ENCODE measurements at places on chromosomes 6 and 20.

GRCh38 chr6:132445201-132445951 lies 44.1 kb upstream of the MOXD1 start:
- peak; percentile 58 for DNase-seq

DNA sequence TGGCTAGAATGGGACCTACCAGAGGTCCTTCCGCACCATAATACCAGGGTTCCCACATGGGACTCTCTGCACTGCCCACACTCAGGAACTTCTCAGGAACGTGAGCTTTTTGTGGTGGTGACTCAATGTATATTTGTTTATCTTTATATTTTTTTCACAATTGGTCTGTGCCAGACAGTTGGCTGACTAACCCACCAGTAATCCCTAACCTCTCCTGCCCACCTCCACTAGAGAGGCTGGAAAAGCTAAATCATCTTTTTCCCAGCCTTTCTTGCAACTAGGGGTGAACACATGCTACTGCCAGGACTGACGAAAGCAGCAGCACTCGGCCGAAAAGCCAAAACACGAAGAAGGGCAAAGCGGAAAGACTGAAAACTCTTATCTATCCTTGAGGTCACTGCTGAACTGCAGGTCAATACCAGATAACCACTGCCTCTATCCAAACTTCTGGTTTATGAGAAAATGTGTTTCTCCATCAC lies 112.9 kb downstream of the TRERF1 start:
- DNase-seq = peak; percentile 89

DNA sequence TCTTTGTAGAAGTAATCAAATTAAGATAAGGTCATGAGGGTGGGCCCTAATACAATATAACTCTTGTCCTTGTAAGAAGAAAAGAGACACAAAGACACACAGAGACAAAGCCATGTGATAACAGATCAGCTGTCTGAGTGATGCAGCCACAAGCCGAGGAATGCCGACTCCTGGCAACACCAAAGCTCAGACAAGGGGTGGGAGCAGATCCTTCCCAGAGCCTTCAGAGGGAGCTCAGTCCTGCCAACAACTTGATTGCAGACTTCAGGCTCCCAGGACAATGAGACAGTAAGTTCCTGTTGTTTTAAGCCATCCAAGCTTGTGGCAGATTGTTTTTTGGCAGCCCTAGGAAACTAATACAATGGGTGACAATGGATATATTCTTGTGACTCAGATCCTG lies 325.0 kb upstream of the AGPAT4 start:
- no peak for DNase-seq

GRCh38 chr20:49956689-49957088 lies 20.5 kb downstream of the RNF114 start:
- no peak for DNase-seq

DNA sequence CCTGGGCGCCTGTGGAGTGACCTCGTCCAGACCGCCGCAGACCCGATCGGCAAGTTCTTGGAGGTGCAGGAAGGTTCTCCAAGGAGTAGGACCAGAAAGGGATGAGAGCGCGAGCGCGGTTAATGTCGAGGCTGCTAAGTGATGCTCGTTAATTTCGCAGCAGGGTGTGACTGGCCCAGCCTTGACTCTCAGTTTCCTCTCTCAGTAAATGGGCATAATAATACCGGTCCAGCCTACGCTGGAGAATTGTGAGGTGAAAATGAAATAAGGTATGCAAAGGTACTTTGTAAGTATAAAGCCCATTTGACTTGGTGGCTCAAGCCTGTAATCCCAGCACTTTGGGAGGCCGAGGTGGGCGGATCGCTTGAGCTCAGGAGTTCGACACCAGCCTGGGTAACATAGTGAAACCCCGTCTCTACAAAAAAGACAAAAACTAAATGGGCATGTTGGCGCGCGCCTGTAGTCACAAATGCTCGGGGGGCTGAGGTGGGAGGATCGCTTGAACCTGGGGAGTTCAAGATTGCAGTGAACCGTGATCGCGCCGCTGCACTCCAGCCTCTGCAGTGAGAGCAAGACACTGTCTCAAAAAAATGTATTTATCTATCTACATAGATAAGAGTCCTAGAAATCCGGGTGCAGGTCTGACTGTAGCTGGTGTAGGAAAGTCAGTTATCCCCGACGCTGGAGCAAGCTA lies 634 bp upstream of the BTBD9 start:
- peak; percentile 78 for DNase-seq

DNA sequence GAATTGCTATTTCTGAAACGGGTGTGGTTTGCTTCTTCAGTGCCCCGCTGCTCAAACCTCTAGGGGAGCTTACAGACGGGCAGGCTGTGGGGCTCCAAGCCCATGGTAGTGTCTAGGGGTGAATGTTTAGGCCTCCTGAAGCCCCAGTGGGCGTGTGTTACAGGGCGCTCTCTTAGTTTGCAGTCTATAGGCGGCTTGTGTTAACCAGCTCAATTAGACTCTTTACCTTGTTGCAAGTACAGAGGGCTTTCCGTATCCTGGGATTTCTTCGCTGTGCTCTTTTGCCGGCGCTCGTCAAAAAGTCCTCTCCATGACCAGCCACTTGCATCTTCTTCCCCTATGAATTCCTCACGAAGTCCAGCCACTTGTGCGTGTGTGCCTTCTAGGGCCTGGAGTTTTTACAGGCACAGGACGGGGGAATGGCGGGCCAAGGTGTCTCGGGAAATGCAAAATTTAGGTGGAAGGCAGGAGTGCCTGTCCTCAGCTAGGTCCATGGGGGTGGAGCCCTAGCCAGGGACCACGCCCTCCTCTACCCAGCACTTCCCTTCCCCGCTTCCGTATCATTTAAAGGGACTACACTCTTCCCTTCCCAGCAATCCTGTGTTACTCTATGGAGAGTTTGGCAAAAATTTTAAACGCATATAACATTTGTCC lies 94.5 kb downstream of the HTR1B start:
- DNase-seq = peak; percentile 13

GRCh38 chr20:329851-330232 lies 4.5 kb downstream of the SOX12 start:
- DNase-seq = no peak

DNA sequence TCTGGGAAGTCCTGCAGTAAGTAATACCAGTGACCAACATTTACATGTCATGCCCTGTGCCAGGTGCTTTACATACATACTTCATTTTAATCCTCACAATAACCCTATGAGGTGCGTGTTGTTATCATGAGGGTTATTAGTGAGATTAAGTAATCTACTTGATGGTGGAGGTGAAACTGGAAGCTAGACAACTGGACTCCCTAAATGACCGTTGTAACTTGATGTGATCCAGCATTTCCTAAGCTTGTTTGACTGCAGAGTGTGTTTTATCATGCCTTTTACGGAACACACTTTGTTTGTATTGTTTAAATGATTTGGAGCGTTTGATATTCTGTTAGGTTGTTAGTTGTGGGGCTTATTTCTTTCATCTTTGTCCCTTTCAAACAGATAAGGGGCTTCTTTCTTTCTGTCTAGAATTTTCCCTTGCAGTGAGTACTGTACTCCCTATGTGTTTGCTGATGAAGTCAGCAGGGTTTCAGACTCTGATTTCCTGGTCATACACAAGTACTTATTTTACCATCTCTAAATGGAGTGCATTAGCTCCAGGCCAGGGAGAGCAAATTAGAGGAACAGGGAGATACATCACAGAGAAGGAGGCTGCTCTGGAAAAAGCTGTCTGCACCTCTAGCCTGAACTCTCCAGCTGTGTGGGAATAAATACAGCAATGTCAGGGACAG lies 29.7 kb downstream of the CHMP4B start:
- no peak for DNase-seq

- DNase-seq = no peak
These were observed 30.0 kb downstream of the FOXA2 start for GRCh38 chr20:22554391-22554790.

DNA sequence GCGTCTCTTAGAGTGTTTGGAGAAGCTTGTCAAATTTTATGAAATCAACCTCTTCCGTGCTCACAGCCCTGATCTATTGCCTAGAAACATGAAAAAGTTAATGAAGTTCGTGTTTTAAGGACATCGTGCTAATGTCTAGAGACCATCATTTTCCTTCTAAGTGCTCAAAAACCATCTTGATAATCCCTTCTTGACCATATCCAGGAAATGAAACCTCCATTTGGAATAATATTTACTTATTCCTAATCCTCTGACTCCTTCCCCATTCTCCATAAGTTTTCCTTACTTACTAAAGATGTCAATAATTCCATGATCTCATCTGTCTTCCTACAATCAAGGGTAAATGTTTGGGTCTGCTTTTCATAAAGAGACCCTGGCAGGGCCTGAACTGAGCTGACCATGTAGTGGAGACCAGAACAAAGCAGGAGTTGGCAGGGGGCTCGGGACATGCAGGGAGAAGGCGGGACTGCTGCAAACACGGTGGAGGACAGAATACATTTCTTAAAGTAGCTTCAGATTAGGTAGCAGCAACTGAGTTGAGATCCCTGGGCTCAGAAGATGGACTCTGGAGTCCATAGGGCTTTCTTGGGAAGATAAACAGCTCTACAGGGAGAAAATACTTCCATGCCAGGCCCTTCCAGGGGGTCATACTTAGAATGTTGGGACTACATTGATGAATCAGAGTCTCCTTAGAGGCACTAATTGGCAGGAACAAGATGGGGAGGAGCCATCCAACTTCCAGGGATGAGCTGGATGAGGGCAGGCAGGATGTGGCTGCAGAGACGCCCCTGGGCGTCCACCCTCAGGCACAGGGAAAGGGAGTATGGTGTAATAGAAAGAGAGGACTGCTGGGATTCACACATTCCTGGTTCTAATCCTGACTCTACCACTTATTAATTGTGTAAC lies 100.7 kb downstream of the RIN2 start:
- no peak for DNase-seq

DNA sequence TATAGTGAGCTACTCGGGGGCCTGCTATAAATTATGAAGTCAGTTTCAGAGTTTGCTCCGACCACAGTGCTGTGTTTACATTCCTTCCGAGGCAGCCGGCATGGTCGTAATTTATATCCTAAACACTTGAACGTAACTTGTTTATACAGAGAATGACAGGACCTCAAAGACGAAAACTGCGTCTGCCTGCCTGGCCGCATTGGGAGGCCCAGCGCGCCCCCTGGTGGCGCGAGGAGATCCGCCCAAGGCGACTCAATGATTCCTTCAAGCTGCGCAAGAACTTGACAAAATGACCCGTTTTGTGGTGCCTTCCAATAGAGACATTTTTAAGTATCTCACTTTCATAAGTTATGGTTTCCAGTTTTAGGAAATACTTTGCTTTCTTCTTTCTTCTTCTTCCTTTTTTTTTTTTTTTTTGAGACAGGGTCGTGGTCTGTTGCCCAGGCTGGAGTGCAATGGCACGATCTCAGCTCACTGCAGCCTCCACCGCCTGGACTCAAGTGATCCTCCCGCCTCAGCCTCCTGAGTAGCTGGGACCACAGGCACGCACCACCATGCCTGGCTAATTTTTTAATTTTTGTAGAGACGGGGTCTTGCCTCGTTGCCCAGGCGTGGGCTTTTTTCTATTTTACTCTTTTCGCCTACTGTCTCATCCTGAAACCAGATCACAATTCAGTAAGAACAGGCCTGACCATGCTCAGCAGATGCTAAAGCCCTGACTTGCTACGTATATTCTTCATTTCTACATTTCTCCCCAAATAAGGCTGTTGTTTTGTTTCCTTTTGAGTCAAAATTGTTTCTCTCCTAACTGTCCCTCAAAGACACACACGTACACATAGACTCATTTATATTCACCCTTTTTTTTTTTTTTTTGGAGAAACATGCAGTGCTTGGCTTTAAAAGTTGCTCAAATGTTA lies 7.8 kb downstream of the FOXF2 start:
- DNase-seq = peak; percentile 92

DNA sequence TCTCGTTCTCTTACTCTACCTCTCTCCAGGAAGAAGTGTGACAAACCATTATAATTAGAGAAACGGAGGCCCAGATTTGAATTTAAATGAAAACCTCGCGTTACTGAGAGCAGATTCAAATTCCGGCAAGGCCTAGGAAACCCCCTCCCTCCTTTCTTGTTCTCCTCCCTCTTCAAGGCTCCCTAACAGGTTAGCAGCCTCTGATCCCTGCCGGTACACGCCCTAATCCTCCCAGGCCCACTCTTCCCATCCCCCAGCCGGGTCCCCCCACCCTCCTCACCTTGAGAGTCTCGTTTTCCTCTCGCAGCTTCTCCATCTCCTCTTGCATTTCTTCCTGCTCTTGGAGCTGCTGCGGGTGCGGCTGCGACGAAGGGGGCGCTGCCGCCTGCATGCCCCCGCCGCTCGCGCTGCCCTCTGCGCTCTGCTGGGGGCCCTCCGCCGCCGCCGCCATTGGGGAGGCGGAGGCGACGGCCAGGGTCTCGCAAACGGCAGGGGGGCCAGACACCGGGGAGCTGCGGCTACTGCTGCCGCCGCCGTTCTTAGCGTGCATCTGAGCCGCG lies 3.8 kb downstream of the MTCL3 start:
- peak; percentile 72 for DNase-seq

GRCh38 chr20:52130406-52130805 lies 61.2 kb downstream of the ZFP64 start:
- no peak for DNase-seq

- DNase-seq = no peak
These were observed 76.1 kb downstream of the NKAIN2 start for GRCh38 chr6:123879749-123880148.

DNA sequence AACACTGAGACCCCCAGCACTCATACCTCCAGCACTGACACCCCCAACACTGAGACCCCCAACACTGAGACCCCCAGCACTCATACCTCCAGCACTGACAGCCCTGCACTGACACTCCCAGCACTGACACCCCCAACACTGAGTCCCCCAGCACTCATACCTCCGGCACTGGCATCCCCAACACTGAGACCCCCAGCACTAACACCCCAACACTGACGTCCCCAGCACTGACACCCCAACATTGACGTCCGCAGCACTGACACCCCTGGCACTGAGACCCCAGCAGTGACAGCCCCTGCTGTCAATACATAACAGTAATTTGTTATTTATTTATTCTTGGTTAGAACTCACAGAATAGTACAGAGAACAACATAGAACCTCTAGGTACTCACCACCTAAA lies 58.0 kb downstream of the ERMARD start:
- DNase-seq = no peak

- DNase-seq = no peak
These were observed 51.5 kb downstream of the CTCFL start for GRCh38 chr20:57473246-57474048.

DNA sequence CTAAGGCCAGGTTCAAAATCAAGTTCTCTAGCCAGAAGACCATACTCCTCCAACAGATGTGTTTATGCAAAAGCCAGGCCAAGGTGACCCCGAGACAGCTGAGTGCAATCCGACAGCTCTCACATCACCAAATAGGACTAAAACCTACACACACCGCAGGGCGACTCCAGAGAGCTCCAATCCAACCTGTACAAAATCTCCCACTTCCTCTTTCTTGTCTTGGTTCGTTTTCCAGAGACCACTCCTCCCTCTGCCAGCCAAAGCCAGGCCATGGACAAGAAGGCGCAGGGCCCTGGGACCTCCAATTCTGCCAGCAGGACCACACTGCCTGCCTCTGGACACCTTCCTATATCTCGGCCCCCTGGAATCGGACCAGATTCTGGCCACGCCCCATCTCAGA lies 11.5 kb upstream of the NOP56 start:
- DNase-seq = no peak

- no peak for DNase-seq
These were observed 97.7 kb downstream of the SLC16A10 start for GRCh38 chr6:111184827-111185532.
